ENCODE measurements at places on chromosomes 11 and 22.
A peak's percentile ranks its signal among the peaks of the same experiment; 100 is the strongest.

- DNase-seq: no peak
Observed at GRCh38 chr22:29270475-29271271, 2.6 kb downstream of the EWSR1 start.

DNA sequence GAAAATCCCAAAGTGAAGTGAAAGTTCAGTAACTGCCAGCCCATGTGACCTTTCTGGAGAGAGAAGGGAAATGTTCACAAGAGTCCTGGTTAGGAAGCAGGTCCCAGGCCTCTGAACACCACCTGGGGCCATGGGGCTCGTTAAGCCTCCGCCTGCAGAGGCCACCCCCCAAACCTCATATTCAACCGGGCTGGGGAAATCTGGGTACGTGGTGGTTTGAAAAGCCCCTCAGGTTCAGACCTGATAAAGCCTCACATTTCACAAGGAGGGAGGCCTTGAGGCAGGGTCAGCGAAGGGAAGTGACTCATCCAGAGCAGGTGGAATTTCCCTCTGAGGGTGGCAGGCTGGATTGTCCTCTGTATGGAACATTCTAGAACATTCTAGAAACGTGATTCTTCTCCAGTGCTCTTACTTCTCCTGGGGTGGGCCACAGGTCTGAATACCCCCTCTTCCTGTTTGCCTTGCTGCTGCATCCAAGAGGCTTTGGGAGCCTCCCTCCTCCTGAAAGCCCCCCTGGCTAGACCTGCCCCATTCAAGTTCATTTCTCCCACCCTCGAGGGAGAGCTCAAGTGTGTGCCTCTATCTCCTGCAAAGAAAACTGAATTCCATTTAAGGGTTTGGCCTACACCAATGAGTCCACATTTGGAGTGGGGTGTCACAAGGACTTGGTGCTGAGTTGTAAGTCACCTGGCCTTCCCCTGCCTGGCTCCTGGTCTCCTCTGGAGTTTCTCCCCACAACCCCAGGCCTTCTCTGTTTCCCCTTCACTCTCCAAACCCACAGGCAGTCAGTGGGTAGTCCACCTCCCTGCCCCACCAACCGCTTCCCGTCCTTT is 6.3 kb downstream of the FXYD2 start:
- no peak for DNase-seq

DNA sequence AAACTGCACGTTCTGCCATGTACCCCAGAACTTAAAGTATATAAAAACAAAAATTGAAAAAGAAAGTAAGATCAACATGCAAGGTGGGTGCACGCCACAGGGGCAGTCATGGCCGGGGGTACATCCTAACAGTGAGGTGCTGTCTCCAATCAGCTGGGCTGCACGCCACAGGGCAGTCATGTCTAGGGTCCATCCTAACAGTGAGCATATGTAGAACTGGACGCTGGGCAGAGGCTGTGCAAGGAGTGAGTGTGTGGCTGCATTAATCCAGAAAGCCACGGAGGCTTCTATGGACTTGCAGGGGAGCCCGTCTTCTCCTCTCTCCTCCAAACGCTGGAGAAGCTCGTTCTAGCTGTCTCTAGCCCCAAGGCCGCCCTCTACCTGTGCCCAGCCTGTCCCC is 1105.0 kb downstream of the BRD1 start:
- DNase-seq: no peak

GRCh38 chr11:19059833-19060232 is 684 bp downstream of the MRGPRX2 start:
- DNase-seq: no peak

DNA sequence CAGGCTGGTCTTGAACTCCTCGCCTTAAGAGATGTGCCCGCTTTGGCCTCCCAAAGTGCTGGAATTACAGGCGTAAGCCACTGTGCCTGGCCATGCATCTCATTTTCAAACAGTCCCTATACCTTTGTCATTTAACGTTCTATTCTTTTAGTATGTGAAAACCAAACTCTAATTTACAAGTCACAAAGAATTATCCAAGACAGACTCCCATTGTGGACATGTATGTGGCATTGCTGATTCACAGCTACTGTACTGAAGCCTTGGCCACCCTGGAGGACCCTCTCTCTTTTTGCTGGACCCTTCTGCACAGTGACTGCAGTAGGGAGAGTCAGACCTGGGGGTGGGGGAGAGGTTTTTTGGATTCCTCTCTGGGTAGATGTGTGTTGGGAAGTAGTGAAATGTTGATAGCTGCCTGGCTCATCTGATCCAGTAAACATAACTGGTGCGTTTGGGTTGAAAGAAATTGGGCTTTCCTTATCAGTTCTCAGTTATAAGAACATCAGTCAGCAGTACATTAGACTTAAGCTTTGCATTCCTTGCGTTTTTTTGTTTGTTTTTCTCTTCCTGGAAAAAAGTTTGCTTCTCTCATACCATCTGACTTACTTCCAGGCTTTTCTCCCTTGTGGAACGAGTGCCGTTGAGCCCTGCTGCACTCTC is 65.9 kb downstream of the MED15 start:
- DNase-seq: no peak

GRCh38 chr11:1652026-1652425 is 22.5 kb downstream of the KRTAP5-5 start:
- DNase-seq: no peak

GRCh38 chr11:115418626-115419025 is 85.6 kb downstream of the CADM1 start:
- no peak for DNase-seq

DNA sequence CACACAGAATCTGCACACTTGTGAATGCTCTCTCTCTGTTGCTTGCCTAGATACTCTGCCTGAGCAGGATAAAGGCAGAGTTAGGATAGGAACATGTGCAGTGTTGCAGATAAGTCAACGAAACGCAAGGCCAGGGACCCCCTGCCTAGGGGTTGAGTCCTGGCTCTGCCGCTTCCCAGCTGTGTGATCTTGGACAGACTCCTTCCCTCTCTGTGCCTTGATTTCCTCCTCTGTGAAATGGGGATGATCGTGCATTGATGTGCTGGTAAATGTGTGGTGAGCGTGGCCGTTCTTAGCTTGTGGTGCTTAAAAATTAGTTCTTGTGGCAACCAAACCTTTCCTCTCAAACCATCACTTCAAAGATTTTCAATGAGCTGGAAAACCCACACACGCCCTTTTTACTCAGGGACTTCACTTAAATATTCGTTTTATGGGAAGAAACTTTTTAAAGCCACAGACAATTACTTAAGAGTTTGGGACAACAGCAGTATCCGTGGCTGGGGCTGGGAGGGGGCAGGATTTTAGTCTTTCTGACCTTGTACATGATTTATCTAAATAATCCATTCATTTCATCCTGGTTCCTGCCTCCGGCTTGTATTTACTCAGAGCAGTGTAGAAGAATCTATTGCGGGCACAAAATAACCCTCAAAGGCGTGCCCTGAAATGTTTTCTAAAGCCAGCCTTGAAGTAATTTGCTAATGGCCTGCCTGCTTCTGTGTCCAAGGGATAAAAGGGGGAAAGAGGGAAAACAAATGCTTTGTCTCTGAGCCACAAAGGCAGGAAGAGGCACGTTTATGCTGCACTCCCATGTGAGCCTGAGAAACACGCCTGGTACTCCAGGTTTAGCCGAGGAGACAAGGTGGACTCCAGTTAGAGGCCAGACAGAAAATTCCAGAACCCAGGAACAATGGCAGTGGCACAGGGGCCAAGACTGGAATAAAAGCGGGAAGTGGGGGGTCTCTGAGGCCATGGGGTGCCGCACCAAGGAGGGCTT is 85.0 kb upstream of the CRYBB3 start:
- DNase-seq: no peak

- no peak for DNase-seq
Observed at GRCh38 chr22:35457729-35458546, 58.0 kb downstream of the MCM5 start.

- no peak for DNase-seq
Observed at GRCh38 chr22:42887523-42888507, 30.7 kb upstream of the ARFGAP3 start.

DNA sequence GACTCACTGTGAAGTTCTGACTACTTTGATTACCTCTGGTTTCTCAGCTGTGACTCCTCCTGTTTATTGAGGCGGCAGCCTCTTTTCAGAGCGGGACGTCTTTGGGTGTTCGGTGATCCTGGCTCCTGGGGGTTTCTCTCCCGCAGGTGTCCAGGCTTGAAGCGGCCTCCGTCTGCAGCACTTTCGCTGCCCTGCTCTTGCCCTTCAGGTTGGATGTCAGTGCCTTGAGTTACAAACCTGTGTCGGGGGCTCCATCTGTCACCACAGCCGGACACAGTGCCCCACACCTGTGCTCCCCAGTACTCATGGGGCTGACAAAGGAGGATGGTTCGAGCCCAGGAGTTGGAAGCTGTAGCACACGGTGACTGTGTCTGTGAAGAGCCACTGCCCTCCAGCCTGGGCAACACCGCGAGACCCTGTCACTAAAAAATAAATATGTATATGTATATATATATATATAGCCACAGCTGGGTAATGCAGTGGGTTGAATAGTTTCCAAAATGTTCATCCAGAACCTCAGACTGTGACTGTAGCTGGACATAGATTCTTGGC is 104.1 kb downstream of the BRD1 start:
- DNase-seq: no peak

GRCh38 chr11:57407010-57407920 is 16.8 kb upstream of the PRG2 start:
- no peak for DNase-seq

GRCh38 chr11:85898456-85898855 is 43.3 kb downstream of the CCDC83 start:
- no peak for DNase-seq

GRCh38 chr22:22848364-22848866 is 39.2 kb upstream of the IGLL5 start:
- DNase-seq: peak; percentile 33

DNA sequence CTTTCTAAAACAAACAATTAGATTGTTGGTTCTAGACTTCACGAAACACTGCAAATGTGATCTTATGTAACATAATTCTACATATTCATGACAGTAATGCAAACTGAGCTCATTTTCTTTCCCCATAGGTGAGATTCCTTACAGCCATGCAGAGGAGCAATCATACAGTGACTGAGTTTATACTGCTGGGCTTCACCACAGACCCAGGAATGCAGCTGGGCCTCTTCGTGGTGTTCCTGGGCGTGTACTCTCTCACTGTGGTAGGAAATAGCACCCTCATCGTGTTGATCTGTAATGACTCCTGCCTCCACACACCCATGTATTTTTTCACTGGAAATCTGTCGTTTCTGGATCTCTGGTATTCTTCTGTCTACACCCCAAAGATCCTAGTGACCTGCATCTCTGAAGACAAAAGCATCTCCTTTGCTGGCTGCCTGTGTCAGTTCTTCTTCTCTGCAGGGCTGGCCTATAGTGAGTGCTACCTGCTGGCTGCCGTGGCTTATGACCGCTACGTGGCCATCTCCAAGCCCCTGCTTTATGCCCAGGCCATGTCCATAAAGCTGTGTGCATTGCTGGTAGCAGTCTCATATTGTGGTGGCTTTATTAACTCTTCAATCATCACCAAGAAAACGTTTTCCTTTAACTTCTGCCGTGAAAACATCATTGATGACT is 1.5 kb downstream of the OR9G1 start:
- DNase-seq: no peak

- DNase-seq: no peak
Observed at GRCh38 chr11:88105951-88106350, 69.3 kb downstream of the RAB38 start.

- DNase-seq: no peak
Observed at GRCh38 chr11:78037056-78037455, 14.0 kb upstream of the KCTD14 start.

GRCh38 chr22:24153353-24153752 is 27.9 kb upstream of the SUSD2 start:
- DNase-seq: no peak

DNA sequence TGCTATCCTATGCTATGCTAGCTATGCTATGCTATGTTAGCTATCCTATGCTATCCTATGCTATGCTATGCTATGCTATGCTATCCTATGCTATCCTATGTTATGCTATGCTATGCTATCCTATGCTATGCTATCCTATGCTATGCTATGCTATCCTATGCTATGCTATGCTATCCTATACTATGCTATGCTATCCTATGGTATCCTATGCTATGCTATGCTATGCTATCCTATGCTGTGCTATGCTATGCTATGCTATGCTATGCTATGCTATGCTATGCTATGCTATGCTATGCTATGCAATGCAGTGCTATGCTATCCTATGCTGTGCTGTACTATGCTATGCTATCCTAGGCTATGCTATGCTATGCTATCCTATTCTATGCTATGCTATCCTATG is 8.6 kb upstream of the MS4A1 start:
- no peak for DNase-seq

GRCh38 chr11:59767225-59767611 is 12.0 kb downstream of the STX3 start:
- no peak for DNase-seq

- DNase-seq: no peak
Observed at GRCh38 chr11:31824879-31825837, 14.0 kb upstream of the PAX6 start.

- no peak for DNase-seq
Observed at GRCh38 chr11:1509626-1510255, 23.2 kb upstream of the MOB2 start.

DNA sequence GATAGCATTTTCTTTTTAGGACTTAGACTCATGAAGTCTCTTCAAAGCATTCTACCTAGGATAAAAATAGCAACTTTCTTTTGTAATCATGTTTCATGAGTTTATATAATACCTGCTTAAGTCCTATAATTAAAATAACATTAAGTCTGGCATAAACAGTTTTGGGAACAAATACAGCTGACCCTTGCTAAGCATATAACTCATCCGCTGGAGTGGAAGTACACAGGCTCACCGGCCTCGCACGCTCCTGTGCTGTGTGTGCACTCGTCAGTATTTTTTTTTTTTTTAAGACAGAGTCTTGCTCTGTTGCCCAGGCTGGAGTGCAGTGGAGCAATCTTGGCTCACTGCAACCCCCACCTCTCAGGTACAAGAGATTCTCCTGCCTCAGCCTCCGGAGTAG is 221.8 kb downstream of the ADAMTS15 start:
- DNase-seq: no peak
